Activated CD8-positive, alpha-beta memory T cell treated with anti-CD3 and anti-CD28 coated beads, Interleukin-2, amount 10 ng/mL, durations not matched to agents 7 days and 5 days (primary cell): ENCODE measurements at places on chromosomes 2 and 18. TPM values are rescaled to one million over a fixed set of nuclear protein-coding genes. Genes with fewer than 3 reads are reported as not detected.

- no peaks in the 10 kb centered on the region for H3K36me3 ChIP-seq
- DNase-seq: no peak
- H3K27me3 ChIP-seq: peaks cover 9% of the 10 kb centered on the region
- no peaks in the 10 kb centered on the region for H3K4me1 ChIP-seq
- no peak overlapping the region for H3K27ac ChIP-seq
- H3K4me3 ChIP-seq: no peak overlapping the region
These were observed 34.8 kb upstream of the SP5 start for GRCh38 chr2:170680172-170680941.

The EML6 gene
- total RNA-seq: 1.5 TPM

DNA sequence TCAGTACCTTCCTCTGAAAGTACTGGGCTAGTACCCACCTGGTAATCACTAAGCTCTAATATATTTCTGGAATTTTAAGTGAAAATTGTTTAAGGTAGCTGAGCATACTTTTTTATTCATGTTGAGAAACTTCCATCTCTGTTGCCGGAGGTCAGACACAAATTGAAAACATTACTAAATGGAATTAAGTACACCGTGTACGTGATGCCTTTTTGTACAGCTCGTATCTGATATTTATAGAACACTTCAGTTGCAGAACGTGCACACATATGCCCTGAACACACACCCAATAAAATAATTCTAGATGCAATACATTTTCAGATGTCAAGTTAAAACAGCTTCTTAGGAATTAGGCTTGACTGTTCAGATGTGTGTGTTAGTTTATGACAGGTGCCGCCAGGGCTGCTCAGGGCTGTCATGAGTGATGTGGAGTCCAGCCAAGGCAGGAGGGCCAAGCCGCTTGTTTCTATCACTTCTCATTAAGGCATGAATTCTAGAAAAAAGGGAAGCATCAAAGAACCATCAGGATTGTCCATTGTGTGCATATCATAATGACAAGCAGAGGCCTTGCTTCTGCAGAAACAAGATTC is 80.9 kb upstream of the FOSL2 start:
- no peak for DNase-seq
- no peaks in the 10 kb centered on the region for H3K27me3 ChIP-seq
- H3K27ac ChIP-seq: no peak overlapping the region

The LHCGR gene
- not detected for total RNA-seq

DNA sequence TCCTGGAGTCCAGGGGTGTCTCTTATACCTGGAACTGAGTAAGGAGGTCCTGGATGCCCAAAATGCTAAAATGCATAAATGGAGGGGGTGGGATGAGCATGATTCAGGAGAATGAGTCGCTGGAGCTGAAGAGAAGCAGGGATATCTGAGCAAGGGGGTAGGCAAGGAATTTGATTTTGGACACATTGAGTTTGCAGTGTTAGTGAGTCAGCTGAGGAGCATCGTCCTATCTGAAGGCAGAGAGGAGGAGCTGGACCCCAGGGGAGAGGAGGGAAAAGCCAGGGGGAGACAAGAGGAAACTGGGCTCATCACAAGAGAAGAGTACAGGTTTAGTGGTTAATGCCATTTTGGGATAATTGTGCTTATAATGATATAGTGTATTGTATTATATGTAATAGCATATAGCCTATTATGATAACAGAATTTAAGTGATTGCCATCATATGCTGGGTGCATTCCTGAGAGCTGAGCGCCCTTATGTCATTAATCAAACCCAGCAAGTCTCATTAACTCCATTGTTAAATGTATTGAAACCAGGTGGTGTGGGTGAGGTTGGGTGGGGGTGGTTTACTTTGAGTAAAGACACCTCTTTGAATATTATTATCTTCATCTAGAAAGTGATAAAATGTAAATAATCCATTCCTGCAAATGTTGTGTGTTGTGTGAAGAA is 12.4 kb downstream of the EHD3 start:
- H3K27me3 ChIP-seq: no peaks in the 10 kb centered on the region
- DNase-seq: no peak
- no peak overlapping the region for H3K27ac ChIP-seq

The HRH4 gene
- total RNA-seq: not detected

The IL1F10 gene
- not detected for total RNA-seq

The SIX3 gene
- 0.21 TPM for total RNA-seq

The TMEM169 gene
- 0.75 TPM for total RNA-seq

The ADD2 gene
- total RNA-seq: 1.2 TPM

The GYPC gene
- 87.6 TPM for total RNA-seq

- no peaks in the 10 kb centered on the region for H3K27me3 ChIP-seq
- no peak for DNase-seq
- peaks cover 8% of the 10 kb centered on the region for H3K36me3 ChIP-seq
- no peak overlapping the region for H3K4me3 ChIP-seq
These were observed 35.0 kb downstream of the BIN1 start for GRCh38 chr2:127071901-127072328.

The GPR45 gene
- total RNA-seq: not detected

The ICA1L gene
- total RNA-seq: 3.8 TPM

GRCh38 chr2:54928719-54929118 is 121.5 kb downstream of the RTN4 start:
- no peak for DNase-seq
- H3K36me3 ChIP-seq: no peaks in the 10 kb centered on the region

The FOXD4L1 gene
- 0.47 TPM for total RNA-seq

The PLA2R1 gene
- total RNA-seq: not detected

The DCDC2C gene
- not detected for total RNA-seq

The ACKR3 gene
- total RNA-seq: 1.3 TPM

The TPO gene
- total RNA-seq: not detected

The CSRNP3 gene
- total RNA-seq: not detected

DNA sequence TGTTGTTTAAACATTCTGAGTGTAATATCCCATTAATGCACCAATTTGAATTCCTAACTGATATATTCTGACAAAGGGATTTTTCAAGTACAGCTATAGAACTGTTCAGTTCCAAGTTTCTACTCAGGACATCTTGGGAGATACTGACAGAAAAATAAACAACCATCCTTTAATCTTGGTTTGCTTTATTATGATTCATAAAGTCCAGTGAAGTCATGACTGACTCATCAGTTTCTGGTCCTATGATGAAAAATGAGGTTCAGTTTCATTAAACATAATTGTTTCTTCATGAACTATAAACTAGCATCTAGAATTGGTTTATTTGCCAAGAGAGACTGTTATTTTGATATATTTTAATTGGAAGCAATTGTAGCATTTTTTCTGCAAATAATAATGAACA is 896.2 kb downstream of the CCDC85A start:
- no peaks in the 10 kb centered on the region for H3K4me1 ChIP-seq
- H3K36me3 ChIP-seq: no peaks in the 10 kb centered on the region

GRCh38 chr2:232714969-232715368 is 17.8 kb downstream of the GIGYF2 start:
- no peak overlapping the region for H3K4me3 ChIP-seq
- DNase-seq: no peak
- H3K27ac ChIP-seq: no peak overlapping the region
- peaks cover 9% of the 10 kb centered on the region for H3K4me1 ChIP-seq
- H3K27me3 ChIP-seq: no peaks in the 10 kb centered on the region
- peaks cover 56% of the 10 kb centered on the region for H3K36me3 ChIP-seq

DNA sequence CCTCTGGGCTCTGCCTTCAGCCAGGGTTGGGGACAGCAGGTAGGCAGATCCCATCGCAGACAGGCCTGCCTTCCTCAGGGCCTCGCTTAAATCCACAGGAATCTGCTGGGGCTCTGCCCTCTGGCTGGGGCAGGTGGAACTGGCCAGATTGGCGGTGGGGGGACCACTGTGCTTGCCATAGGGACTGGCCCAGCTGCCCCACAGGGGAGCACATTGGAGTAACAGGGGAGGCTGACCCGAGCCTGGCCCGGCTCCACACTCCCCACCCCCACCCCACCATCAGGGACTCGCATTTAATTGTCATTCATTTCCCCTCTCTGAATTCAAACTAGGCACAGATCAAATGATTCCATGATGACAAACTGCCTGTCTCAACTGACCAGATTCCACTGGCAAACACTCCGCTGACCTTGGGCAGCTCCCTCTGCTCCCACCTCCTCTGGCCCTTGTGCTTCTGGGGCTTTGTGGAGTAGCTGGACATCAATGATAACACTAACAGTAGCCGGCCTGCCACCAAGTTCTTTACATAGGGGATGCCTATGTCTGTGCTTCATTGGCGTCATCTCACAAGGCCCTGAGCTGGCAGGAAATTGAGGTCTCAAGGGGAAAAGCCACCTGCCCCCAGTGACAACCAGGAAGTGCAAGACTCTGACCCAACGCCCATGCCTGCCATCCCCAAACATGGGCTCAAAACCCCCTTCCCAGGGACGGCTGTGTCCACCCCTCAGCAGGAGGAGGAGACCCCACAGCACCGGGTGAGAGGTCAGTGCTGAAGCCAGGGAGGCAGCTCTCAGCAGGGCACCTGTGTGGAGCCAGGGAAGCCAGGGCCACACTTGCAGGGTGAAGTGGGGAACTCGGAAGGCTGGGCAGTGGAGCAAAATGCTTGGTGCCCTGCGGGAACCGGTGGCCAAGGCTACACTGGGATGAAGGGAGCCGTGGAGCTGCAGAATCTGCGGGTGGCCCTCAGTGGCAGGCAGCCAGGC is 2.1 kb upstream of the B3GNT7 start:
- H3K27me3 ChIP-seq: peaks cover 21% of the 10 kb centered on the region
- peak; percentile 82 for DNase-seq
- H3K4me3 ChIP-seq: peak overlapping the region; percentile 76
- peak overlapping the region; percentile 97 for H3K27ac ChIP-seq
- H3K36me3 ChIP-seq: peaks cover 2% of the 10 kb centered on the region

The DNAH6 gene
- 0.85 TPM for total RNA-seq

DNA sequence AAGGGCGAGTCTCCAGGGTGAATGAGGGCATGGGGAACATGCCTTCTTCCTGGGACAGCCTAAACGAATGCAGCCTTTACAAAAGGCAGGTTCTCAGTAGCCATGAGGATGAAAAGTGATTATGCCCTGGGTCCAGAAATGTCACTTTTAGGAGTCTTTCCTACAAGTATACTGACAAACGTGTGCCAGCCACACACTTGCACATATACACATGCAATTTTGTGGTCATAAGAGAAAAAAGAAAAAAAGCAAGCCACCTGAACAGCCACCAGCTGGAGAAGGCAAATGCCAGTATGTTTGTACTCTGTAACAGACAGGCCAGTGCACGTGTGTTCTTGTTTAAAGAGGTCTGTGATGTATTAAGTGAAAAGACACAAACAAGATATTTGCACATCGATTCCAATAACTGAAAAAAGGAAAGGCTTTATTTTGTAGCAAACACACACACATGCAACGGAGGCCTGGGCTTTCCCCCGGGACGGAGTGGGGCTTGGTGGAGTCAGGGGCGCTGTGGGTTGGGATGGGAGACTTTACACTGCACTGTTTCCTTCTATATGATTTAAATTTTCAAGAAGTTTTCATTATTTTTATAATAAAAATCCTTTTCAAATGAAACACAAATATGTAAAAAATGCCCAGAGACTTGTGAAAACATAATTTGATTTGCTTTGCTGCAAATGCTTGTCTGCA is 108.4 kb downstream of the FAM210A start:
- peak overlapping the region; percentile 48 for H3K27ac ChIP-seq
- DNase-seq: peak; percentile 32
- peaks cover 59% of the 10 kb centered on the region for H3K4me1 ChIP-seq
- no peaks in the 10 kb centered on the region for H3K27me3 ChIP-seq

DNA sequence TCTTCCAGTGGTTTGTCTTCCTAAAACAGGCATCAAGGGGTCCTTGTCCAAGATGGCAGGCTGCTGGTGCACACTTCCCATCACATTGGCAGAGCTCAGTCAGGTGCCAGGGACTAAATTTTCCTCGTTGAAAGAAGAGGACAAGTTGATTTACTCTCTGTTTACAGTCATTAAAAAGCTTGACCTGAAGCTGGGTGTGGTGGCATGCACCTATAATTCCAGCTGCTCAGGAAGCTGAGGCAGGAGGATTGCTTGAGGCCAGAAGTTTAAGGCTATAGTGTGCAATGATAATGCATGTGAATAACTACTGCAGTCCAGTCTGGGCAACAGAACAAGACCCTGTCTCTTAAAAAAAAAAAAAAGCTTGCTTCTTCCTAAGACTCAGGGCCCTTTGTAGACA is 3.6 kb upstream of the PLB1 start:
- DNase-seq: no peak
- no peaks in the 10 kb centered on the region for H3K4me1 ChIP-seq
- no peaks in the 10 kb centered on the region for H3K36me3 ChIP-seq
- no peak overlapping the region for H3K4me3 ChIP-seq

- H3K36me3 ChIP-seq: peaks cover 15% of the 10 kb centered on the region
- H3K27ac ChIP-seq: no peak overlapping the region
- no peak overlapping the region for H3K4me3 ChIP-seq
- no peak for DNase-seq
- H3K4me1 ChIP-seq: peaks cover 24% of the 10 kb centered on the region
These were observed 4.9 kb downstream of the CEP192 start for GRCh38 chr18:12995952-12996477.

DNA sequence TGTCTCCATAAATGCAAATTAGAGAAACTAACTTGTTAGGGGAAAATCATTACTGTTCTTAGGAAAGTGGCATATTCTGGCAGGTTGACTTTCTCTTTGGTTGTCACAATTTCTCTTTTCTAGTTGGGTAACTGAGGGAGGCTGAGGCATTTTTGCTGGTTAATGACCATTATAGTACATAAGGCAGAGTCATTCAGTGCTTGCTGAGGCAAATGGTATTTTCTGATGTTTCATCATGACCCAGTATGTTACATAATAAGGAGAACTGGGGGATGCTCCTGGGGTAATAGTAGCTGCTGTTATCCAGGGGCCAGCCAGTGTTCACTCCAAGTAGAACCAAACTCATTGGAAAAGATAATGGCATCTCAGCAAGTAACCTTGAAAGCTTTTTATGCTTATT is 62.3 kb downstream of the ITGA6 start:
- H3K27me3 ChIP-seq: no peaks in the 10 kb centered on the region
- H3K4me1 ChIP-seq: peaks cover 2% of the 10 kb centered on the region
- no peak for DNase-seq
- no peak overlapping the region for H3K4me3 ChIP-seq

DNA sequence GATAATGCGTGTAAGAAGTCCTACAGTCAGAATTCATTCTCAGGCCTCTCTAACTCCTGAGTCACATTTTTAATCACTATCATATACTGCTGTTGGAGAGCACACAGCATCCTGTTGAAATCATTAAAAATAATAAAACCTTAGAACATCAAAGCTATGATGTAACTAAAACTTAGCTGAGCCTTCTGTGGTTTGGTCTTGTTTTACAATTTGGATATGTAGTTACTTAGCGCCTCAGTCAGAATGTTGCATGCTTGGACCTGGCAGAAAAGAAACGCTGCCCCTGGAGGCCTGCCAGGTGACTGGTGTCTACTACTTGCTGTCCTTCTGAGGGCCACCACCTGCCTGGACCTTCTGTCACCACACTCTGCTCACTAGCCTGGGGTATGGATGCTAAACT is 261.1 kb upstream of the RASGRP3 start:
- H3K36me3 ChIP-seq: no peaks in the 10 kb centered on the region
- no peak for DNase-seq
- H3K4me1 ChIP-seq: peaks cover 7% of the 10 kb centered on the region
- H3K27me3 ChIP-seq: peaks cover 21% of the 10 kb centered on the region

DNA sequence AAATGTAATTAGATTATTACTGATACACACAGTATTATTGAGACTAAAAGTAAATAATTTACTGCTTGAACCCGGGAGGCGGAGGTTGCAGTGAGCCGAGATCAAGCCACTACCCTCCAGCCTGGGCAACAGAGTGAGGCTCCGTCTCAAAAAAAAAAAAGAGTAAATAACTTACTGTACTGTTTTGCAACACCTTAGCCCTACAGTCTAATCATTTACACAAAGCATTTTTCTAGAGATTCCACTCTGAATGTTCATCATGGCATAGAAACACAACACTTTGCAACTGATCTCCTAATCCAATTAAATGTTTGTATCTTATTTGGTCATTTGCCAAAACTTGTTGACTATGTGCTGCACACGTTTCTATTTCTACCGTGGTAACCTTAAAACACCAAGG is 23.4 kb upstream of the RMP24 start:
- peaks cover 19% of the 10 kb centered on the region for H3K27me3 ChIP-seq
- H3K36me3 ChIP-seq: no peaks in the 10 kb centered on the region
- H3K4me3 ChIP-seq: no peak overlapping the region
- H3K4me1 ChIP-seq: peaks cover 3% of the 10 kb centered on the region
- H3K27ac ChIP-seq: no peak overlapping the region
- no peak for DNase-seq
